ENCODE measurements at places on chromosomes 1 and 21. TPM values are rescaled to one million over a fixed set of nuclear protein-coding genes. Genes with fewer than 3 reads are reported as not detected.

Gene GPBP1L1
- 83.0 TPM for total RNA-seq

Gene GPR52
- total RNA-seq = not detected

Gene SH2D1B
- total RNA-seq = not detected

Gene IFFO2
- total RNA-seq = 34.4 TPM

Gene AKR1A1
- 133 TPM for total RNA-seq

Gene IL23R
- not detected for total RNA-seq

Gene HPCA
- total RNA-seq = not detected

Data from glomerular endothelial cell (primary cell).